H7 (cell line): ENCODE measurements at places on chromosomes 7 and 10. TPM values are rescaled to one million over a fixed set of nuclear protein-coding genes. Genes with fewer than 3 reads are reported as not detected.

Gene ZNF487
- 2.7 and 4.9 TPM in 2 replicates for total RNA-seq

Gene HOXA13
- total RNA-seq, result not detected in 2 replicates

Gene GPR26
- 0.03 and 0.07 TPM in 2 replicates for total RNA-seq

Gene STMP1
- 11.8 and 14.4 TPM in 2 replicates for total RNA-seq

Gene HIF1AN
- 8.1 and 10.0 TPM in 2 replicates for total RNA-seq

Gene LRRTM3
- total RNA-seq, result 0.21 and 0.33 TPM in 2 replicates

Gene PCLO
- 0.59 and 1.5 TPM in 2 replicates for total RNA-seq

GRCh38 chr10:3782451-3783315 is 2.3 kb downstream of the KLF6 start:
- DNase-seq, result no peak

DNA sequence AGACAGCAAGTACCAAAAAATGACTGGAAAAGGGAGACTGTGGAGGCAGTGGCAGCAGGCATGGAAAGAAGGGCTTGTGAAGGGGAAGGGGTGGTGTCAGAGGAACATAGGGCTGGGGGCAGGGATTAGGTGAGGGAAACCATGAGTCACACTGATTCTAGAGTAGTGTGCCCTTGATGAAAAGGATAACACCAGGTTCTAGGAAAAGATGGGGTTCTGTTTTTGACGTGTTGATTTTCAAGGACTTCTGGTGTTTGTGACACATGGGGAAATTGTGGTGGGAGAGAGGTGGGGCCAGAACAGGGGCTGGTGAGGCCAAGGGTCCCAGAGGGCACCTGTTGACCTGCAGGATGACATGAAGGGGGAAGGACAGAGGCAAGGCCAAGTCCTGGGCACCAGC is 57.1 kb downstream of the FIGNL1 start:
- no peak for DNase-seq

- DNase-seq, result peak; percentile 86
Observed at GRCh38 chr10:79487296-79488194, 24.8 kb upstream of the EIF5AL1 start.

GRCh38 chr7:93944673-93945072 is 23.1 kb downstream of the GNG11 start:
- DNase-seq, result no peak

- DNase-seq, result no peak
Observed at GRCh38 chr10:18162021-18162627, 21.9 kb downstream of the CACNB2 start.

DNA sequence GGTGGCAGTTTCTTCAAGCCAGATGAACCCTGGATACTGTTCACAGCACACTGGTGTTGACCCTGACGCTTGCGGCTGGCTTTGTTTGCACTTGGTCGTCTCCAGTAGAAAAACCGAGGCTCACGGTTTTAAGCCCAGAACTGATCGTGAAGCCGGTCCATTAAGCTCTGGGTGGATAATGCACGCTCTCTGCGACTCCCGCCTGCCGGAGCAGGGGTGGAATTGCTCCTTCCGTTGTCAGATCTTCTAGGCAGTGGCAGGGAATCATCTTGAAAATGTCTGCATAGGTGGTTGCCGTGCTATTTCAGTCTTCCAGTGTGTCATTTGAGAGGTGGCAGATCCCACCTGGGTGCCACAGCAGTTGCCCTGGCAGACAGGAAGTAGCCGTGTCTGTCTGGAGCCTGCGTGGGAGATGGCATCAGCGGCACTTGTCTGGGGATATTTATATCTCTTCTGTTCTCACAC is 35.9 kb upstream of the AP5Z1 start:
- DNase-seq, result no peak

DNA sequence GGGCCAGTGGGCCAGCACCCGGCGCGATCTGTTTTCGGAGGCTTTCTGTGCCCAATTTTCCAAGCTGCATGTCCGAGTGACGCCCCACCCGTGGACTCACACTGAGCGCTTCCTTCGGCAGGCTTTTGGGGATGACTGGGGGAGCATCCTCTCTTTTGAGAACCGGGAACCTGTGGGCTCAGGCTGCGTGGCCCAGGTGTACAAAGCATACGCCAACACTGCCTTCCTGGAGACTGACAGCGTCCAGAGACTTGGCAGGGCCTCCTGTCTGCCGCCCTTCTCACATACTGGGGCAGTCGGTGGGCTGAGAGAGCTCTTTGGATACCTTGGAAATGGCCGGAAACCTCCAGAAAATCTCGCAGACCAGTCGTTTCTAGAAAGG is 1.0 kb downstream of the ADCK2 start:
- DNase-seq, result peak; percentile 46

DNA sequence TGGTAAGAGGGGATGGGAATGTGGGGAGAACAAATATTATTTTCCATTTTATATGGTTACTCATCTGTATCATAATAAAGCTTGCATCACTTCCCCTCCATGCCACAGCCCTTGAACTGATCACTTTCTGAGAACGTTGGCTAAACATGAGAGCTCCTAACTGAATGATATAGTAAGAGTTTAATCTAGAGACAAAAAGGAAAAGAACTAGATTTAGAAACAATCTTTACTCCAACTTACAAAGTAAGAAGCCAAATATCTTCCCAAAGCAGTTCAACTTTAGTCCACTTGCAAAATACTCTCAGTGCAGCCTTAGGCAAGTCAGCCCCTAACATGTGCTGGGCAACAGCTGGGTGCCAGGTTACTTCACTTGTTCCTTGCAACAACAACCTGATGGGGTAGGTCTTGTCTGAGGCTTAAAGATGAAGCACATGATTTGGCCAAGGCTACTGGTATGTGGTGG is 20.3 kb downstream of the SMURF1 start:
- no peak for DNase-seq
